ENCODE measurements at places on chromosomes 7 and 10.

DNA sequence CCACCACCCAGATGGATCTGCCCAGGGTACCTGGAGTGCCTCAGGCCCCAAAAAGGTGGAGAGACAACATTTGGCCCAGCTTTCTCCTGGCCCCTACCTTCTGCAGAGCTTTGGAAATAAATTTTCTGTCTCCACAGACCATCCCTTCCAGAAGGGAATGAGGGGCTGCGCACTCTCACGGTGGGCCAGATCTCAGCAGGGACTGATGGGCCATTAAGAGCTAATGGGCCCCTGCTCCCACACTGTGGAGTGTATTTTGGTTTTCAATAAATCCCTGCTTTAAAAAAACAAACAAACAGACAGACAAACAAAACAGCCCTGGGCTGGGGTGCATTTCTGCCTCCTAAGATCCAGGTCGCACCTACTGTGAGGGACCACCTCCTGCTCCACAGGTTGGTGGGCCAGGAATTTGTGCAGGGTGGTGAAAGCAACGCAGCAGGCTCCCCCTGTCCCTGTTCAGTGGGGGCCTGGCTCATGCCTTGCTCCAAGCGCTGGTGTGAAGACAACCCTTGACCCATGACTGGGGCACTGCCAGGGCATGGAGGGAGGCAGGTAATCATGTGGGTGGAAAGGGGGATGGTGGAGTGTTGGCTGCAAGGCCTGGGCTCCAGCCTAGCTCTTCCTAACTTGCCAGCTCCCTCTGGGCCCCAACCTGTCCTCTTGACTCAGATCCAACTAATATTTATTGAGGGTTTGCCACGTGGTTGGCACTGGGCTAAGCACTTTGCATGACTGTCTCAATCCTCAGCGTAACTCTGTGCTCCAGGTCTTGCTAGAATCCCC lies 88.5 kb downstream of the COL13A1 start:
- no peak for DNase-seq

- DNase-seq = no peak
Observed at GRCh38 chr7:145474009-145474686, 638.3 kb upstream of the TPK1 start.

- DNase-seq = no peak
Observed at GRCh38 chr10:43206391-43207235, 60.3 kb downstream of the RASGEF1A start.

- DNase-seq = no peak
Observed at GRCh38 chr7:96701258-96701657, 8.4 kb downstream of the SEM1 start.

DNA sequence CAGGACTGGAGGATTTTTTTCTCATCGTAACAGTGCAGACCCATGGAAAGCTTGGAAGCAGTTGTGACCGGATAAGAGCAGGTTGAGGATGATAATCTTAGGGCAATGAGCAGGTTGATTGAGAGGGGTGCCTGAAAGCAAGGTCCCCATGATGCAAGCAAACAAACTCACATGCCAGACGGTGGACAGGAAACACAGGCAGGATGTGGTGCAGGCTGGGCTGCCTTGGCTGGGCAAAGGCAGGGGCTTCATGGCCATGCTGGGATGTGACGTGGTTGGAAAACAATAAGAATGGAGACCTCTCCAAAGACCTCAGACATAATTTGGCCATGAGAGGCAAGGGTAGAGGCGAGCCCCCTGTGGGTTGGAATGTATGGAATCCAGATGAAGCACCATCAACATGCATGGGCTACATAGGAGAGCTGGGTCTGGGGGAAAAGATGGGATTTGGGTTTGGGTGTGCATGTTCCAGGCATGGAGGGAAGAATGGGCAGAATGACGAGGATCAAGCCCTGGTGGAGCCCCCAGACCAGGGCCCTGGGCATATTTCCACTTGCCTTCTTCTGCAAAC lies 58.3 kb downstream of the IKZF1 start:
- DNase-seq = no peak

GRCh38 chr10:4538016-4538415 lies 288.0 kb upstream of the AKR1E2 start:
- DNase-seq = no peak

GRCh38 chr10:43355749-43356371 lies 15.6 kb upstream of the FXYD4 start:
- no peak for DNase-seq

GRCh38 chr10:1369665-1370064 lies 313.5 kb downstream of the WDR37 start:
- DNase-seq = no peak

Data from GM13976 (cell line).